ENCODE measurements at places on chromosomes 11 and 22.

DNA sequence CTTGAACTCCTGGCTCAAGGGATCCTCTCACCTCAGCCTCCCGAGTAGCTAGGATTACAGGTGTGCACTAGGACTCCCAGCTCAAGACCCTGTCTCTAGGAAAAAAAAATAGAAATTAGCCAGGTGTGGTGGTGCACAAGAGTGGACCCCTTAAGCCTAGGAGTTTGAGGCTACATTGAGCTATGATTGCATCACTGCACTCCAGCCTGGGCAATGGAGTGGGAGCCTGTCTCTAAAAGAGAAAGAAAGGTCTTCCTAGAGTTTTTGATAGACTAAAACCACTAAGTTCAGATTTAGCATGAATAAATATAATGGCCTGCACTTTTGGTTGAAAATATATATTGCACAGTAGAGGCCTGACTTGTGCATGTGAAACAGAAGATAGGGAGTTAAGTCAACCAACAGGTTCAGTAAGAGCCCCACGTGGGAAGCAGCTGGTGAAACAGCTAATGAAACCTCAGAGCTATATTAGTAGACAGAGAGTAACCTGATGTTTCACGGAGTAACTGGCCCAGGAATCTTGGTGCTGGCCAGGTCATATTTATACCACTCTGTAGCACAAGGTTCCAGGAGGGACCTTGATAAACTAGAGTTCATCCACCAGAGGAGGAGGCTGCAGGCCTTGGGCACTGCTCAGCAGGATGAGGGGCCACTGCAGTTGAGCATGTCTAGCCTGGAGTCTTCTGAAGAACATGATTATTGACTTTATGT is 4.6 kb upstream of the MICAL3 start:
- DNase-seq = no peak

GRCh38 chr11:9146477-9146876 is 55.1 kb upstream of the SCUBE2 start:
- no peak for DNase-seq

- DNase-seq = no peak
Observed at GRCh38 chr11:110075105-110075846, 17.9 kb upstream of the ZC3H12C start.

- DNase-seq = no peak
Observed at GRCh38 chr11:95453616-95454171, 222.7 kb upstream of the SESN3 start.

DNA sequence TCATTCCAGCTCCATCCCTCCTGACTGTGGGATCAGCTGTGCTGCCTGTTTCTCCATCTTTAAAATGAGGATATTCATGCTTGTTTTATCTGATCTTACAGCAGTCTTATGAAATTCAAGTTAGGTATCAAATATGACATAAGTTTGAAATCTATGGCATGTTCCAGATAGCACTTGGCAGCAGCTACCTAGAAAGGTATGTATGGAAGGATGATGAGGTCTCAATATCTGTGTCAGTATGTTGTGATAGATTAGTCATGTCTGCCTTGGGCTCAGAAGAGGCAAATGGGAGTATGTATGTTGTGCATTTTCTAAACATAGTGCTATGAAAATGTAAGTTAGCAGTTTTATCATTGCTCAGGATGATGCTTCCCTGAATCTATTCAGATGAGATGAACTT is 122.1 kb downstream of the NAV2 start:
- DNase-seq = no peak

- DNase-seq = no peak
Observed at GRCh38 chr11:121389651-121390050, 62.5 kb upstream of the SORL1 start.

GRCh38 chr11:12862696-12863469 is 146.2 kb upstream of the RASSF10 start:
- DNase-seq = no peak

DNA sequence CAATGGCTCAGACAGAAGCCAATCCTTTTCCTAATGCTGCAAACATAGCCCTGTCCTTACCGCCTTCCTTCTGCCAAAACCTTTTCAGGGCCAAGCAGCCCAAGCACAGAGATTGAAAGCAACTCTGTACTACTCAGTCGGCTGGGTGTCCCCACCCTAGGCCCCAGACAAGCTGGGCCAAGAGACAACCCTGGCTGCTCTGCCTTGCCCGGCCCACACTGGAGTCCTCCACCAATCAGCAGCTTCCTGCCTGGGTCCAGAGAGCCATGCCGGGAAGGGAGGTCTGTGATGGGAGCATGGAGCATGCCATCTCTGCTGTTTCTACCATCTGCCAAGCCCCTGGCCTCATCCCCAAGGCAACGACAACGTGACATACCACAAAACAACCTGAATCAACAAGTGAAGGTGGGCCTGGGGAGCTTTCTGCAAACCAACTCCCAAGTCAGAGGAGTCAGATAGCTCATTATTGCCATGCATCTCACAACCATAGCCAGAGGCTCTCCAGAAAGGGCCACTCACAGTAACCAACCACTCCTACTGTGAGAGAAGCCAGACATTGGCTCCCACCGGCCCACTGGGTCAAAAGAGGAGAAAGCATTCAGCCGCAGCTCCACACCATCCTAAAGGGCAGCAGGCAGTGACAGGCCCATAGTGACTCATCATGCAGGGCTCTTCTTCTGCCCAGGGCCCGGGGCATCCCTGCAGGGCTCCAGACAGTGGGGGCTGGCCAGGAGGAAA is 18.2 kb downstream of the PATZ1 start:
- no peak for DNase-seq

DNA sequence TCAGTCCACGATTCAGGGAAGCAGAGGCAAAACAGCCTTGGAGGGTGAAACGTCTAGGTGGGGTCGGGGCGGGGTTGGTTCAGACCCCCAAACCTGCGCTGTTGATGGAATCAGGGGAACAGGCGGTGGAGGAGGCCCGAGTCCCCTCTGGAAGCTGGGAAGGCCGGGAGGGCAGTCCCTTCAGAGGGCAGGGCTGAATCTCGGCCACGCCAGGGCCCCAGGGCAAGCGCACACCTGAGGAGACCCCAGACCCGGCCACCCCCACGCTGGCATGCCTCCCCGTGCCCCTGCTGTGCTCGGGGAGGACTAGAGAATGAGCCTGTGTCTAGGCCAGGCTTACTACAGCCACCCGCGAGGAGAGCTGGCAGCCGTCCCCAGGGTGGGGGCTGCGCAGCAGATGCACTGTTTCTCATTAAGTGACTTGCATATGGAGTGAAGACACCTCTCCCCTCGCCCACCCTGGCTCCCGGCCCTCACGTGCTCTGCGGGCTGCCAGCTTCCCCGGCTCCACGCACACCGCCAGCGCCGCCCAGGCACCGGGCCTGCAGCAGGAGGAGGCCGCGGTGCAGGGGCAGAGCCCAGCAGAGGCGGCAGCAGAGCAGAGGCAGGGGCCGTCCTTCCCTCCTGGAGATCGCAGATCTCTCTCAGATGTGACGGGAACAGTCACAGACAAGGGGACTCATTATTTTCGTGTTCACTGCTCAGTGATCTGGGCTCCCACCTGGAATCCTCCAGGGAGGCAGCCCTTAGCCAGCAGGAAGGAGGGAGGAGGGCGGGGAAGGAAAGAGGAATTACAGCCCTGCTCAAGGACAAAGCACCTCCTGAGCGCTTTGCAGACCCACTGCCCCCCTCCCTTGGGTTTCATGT is 47.1 kb upstream of the OPCML start:
- DNase-seq = no peak
